ENCODE measurements at places on chromosomes 3 and 15.

DNA sequence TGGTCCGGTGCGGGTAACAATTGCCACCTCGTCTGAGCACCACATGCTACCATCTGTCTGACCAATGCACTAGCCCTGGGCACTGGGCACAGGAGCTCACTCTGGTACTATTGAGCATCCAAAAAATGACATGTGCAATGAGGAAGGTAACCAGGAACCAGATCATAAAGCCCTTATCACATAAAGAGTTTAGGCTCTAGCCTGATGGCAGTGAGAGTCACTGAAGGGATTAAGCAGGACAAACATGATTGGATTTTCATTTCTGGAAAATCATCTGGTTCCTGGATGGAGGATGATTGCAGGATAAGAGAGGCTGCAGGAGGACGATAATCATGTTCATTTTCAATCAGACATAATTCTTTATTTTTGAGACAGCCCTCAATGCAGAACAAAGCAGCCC lies 12.4 kb downstream of the NDUFB4 start:
- peak; percentile 65 for DNase-seq

DNA sequence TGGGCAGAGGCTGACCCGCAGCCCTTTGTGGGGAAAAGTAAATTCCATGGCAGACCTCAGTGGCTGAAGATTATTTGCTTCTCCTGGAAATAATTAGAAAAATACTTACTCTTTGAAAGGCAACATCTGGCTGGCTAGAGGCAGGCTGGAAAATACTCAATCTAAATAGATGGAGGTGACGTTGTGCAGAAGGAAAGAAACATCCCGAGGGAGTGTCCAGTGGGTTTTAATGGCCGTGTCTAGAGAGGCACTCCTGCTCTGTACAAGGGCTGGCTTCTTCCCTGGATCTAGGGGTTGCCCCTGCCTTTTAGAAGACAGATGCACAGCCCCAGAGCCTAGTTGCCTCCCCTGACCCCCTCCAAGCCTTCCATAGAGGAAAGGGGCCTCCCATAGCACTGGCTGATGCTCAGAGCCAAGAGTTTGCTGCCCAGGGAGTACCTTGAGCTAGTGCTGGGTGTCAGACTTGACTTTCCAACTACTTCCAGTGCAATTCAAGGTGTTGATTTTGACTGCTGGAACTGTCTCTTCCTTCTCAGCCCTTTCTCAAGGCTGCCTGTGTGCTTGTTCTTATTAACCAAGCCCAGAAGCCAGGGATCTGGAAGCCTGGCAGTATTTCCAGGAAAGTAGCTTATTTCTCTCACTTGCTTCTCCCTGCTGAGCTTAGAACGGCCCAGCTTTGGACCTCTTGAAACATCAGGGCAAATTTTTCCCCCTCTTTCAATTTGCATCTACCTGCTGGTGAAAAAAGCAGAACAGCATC lies 27.4 kb downstream of the CGNL1 start:
- no peak for DNase-seq

- no peak for DNase-seq
These were observed 76.7 kb downstream of the AAGAB start for GRCh38 chr15:67177752-67178151.

DNA sequence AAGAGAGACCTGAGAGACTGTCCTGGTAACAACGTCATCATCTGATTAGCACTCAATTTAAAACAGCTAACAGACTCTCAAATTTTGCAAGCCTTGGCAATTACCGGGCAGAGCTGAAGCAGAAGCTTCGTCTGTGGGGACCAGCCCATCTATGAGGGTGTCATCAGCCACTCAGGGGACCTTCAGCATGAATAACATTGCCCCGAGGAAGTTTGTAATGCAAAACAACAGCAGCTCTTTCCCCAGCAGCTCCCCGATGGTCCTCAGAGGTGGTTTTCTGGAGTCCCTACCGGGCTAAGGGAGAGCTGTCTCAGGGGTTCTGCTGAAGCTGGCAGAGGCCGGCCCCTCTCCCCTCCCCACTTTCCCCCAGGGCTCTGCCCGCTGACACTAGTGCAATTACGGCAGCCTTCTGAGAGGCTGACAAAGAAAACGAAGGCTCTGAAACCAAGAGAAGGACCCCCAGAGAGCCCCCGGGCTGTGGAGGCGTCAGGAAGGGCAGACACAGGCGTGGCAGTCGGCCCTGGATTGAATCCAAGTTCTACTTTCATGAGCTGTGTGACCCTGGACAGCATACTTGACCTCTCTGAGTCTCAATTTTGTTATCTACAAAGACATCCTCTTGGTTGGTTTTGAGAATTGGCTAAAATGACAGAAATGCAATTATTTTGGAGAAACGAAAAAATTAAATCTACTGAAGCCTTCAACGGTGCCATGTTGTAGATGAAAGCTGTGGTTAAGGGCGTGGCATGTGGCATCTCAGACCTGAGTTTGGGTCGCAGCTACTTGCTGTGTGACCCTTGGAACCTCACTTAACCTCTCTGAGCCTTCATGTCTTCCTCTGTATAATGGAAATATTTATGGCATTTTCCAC lies 102.1 kb upstream of the TLE3 start:
- DNase-seq, result peak; percentile 47

DNA sequence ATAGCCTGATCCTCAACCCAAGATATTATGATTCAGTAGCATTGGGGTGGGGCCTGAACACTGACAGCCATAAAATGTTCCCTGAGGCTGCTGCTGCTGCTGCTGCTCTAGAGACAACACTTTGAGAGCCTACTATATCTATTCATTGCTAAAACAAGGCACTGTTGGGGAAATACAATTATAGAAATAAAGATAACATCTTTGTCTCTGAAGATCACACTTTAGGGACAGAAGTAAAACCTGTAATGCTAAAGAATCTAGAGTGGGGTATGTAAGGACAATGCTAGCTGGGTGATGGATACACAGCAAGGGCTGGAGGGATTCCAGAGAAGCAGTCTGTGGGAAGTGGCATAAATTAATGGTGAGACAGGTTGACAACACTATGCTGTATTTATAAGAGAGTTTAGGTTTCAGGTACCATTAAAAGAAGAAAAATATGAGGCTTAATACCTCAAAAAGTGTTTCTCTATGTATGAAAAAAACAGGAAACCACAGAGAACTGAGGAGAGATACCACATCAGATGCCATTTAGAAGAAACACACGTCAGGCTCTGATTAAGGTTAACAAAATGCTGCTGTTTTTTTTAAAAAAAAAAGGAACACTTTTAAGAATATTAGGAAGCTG lies 115.9 kb downstream of the CBLB start:
- peak; percentile 53 for DNase-seq

DNA sequence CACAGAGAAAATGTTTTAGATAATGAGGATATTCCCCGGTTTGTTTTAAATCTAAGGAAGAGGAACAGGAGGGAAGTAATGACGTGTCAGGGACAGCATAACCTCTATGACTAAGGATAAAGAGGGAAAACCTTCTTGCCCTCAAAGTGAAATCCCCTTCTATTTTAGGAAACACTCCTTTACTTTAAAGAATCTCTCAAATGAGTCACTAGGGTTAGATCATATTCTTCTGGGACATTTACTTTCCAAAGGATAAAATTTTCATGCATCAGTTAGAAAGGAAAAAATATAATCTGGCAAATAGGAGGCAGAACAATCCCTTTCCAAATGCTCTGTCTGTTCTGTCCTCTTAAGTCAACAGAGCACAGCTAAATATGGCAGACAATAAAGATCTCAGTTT lies 43.2 kb upstream of the UBE2E2 start:
- no peak for DNase-seq

GRCh38 chr3:138374573-138375134 lies 26.3 kb downstream of the MRAS start:
- no peak for DNase-seq

- no peak for DNase-seq
These were observed 116.8 kb downstream of the TPRG1 start for GRCh38 chr3:189288348-189289235.

- DNase-seq, result no peak
These were observed 23.9 kb upstream of the RYK start for GRCh38 chr3:134274571-134274970.

- DNase-seq, result peak; percentile 76
These were observed 26.4 kb upstream of the PDE8A start for GRCh38 chr15:84955089-84955848.

GRCh38 chr3:17974206-17974841 lies 231.9 kb upstream of the TBC1D5 start:
- no peak for DNase-seq

DNA sequence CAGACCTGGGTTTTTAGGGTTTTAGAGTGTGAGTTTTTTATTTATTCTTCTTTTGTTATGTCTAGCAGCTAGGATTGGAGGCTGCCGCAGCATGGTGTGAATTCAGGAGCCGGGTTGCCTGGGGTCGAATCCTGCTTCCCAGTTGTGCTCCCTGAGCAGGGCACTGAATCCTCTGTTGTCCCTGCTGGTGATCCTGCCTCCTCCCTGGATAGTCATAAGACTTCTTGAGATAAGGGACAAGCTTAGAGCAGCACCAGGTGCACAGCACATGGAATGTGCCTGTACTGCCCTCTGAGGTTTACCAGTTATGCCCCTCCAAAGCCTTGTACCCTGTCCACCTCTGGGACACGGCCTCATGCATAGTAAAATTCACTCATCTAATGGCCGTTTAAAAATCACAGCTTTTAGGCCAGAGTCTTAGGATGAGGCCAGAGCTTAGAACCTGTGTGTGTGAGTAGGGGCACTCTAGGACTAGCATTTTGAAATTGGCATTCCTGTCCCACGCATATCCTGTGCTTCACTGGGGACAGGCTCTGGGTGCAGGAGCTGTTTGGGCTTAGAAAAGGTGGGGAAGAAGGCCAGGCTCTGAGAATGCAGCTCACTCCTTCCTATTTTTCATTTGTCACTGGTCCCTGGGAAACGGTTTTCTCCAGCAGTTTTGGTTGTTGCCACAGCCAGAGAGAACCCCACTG lies 47.7 kb downstream of the CHCHD6 start:
- no peak for DNase-seq

GRCh38 chr3:168085491-168086119 lies 10.1 kb downstream of the GOLIM4 start:
- DNase-seq, result no peak

DNA sequence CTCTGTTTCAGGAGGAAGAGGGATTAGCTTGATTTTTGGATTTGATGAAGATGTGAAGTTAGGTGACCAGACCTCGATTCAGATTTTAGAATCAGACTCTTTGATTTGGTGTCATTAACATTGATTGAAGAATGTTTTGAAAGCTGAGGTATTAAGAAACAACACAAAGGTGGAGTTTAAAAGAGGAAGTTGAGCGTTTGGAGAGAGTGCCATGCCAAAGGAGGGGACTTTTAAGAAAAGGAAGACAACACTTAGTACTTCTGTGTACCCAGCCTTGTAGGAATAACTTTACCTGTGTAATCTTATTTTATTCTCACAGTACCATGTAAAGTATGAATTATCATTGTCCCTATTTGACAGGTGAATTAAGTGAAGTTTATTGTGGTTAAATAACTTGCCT lies 34.4 kb downstream of the PPARG start:
- DNase-seq, result no peak

DNA sequence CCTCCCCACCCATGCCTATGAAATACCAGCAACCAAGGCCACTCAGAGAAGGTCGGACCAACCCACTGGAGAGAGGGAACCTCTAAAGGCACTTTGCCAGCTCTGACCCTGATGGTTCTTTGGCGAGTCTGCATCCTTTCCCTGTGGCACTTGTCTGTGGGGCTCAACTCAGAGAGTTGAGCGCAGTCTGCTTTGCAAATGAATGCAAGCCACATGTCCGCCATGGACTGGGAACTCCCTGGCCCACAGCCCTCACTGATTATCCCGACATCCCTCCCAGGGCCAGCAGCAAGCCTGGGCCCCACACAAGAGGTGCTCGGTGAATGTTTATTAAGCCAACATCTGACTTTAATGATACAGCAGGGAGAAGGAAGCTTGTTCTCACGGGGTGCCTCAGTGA lies 55.5 kb upstream of the HES1 start:
- no peak for DNase-seq

- DNase-seq, result no peak
These were observed 511.9 kb downstream of the PYDC2 start for GRCh38 chr3:191972714-191973398.

- DNase-seq, result no peak
These were observed 12.0 kb upstream of the CPNE9 start for GRCh38 chr3:9691636-9692035.

GRCh38 chr15:82847703-82848102 lies 38.3 kb downstream of the WHAMM start:
- no peak for DNase-seq

- DNase-seq, result no peak
These were observed 232.8 kb downstream of the UBE2E2 start for GRCh38 chr3:23435904-23436303.

- DNase-seq, result no peak
These were observed 727.7 kb downstream of the ROBO1 start for GRCh38 chr3:79040091-79040490.

- DNase-seq, result peak; percentile 72
These were observed 26.0 kb upstream of the CA12 start for GRCh38 chr15:63407612-63408011.

GRCh38 chr15:57654153-57654852 lies 52.2 kb upstream of the POLR2M start:
- DNase-seq, result no peak

DNA sequence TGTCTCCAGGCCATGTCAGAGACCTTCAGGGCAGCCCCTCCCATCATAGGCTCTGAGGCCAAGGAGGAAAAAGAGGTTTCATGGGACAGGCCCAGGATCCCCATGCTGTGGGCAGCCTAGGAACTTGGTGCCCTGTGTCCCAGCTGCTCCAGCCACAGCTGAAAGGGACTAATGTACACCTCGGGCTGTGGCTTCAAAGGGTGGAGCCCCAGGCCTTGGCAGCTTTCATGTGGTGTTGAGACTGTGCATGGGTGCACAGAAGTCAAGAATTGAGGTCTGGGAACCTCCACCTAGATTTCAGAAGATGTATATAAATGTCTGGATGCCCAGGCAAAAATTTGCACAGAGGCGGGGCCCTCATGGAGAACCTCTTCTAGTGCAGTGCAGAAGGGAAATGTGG lies 6.6 kb upstream of the SSR3 start:
- no peak for DNase-seq

GRCh38 chr15:64877435-64877834 lies 34.3 kb upstream of the ANKDD1A start:
- no peak for DNase-seq

GRCh38 chr15:46918462-46919140 lies 798.7 kb upstream of the SEMA6D start:
- peak; percentile 28 for DNase-seq

- DNase-seq, result no peak
These were observed 333.5 kb downstream of the LSAMP start for GRCh38 chr3:116111765-116112164.

- DNase-seq, result no peak
These were observed 96.1 kb downstream of the TFDP2 start for GRCh38 chr3:142053244-142053643.

- no peak for DNase-seq
These were observed 199.3 kb upstream of the NSMCE3 start for GRCh38 chr15:29468899-29469298.

GRCh38 chr3:184647405-184647936 lies 64.4 kb downstream of the MAGEF1 start:
- peak; percentile 77 for DNase-seq

- DNase-seq, result no peak
These were observed 111.7 kb upstream of the TP63 start for GRCh38 chr3:189519458-189519857.

- DNase-seq, result no peak
These were observed 312.1 kb downstream of the SLC9A9 start for GRCh38 chr3:143535994-143536784.

GRCh38 chr3:49263159-49263889 lies 13.7 kb downstream of the C3orf62 start:
- no peak for DNase-seq

- DNase-seq, result no peak
These were observed 1.8 kb downstream of the ARRDC4 start for GRCh38 chr15:97962263-97962662.

Measured in BE2C (cell line).